ENCODE measurements at places on chromosomes 2 and 18.

- no peak for DNase-seq
Measured at GRCh38 chr2:207123335-207123744, 42.4 kb downstream of the KLF7 start.

DNA sequence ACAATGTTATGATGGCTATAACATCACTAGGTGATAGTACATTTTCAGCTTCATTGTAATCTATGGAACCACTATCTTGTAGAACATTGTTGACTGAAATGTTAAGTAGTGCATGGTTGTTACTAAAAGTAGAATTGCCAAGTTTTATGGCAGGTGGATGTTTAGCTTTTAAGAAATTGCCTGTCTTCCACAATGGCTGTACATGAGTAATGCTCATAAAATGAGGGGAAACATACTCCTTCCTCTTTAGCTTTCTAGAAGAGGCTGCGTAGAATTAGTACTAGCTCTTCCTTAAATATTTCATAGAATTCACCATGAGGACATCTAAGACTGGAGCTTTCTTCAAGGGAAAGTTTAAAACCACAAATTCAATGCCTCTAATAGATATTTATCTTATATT lies 161.0 kb downstream of the TPGS2 start:
- no peak for DNase-seq

- DNase-seq = no peak
Measured at GRCh38 chr2:23622466-23622865, 237.5 kb downstream of the KLHL29 start.

DNA sequence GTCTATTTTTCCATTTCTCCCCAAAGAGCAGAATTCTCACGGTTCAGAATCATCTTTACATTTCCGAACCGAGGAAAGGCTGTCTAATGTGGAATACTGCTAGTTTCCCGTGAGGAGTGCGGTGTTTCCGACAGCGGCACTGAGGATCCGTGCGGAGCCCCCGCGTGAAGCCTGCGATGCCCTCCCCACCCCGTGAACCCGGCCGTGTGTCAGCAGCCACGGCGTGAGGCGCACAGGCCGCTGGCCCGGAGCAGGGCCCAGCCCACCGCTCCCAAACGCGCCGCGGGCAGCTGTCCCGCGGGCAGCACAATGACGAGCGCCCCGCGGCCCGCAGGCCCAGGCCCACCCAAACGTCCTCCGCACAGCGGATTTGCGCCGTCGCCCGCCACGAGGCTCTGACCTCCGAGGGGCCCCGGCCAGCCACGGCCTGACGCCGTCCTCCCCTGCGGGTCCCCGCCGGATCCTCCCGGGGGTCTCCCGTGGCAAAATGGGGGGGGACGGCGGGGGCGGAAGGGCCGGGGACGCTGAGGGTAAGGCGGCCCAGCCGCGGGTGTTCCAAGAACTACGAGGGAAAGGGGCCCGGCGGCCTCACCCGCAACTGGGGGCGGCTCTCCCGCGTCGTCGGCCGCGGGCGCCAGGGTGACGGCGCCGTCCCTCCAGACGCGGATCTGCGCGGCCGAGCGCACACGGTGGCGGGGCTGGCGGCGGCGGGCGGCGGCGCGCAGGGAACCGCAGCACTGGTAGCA lies 796 bp downstream of the SPIRE1 start:
- DNase-seq = peak; percentile 45
